Smooth muscle cell of the umbilical artery (primary cell): ENCODE measurements at places on chromosomes 4 and X. TPM values are rescaled to one million over a fixed set of nuclear protein-coding genes. Genes with fewer than 3 reads are reported as not detected.

The SYP gene
- total RNA-seq, result 0.30 and 0.32 TPM in 2 replicates

The LRIT3 gene
- total RNA-seq, result under 0.01 and 0.05 TPM in 2 replicates

The IL21 gene
- total RNA-seq, result not detected in 2 replicates

The FATE1 gene
- total RNA-seq, result not detected in 2 replicates

The SH3D19 gene
- 24.1 and 31.6 TPM in 2 replicates for total RNA-seq

The HHIP gene
- 0.59 and 13.1 TPM in 2 replicates for total RNA-seq

The MPP1 gene
- 13.4 and 17.9 TPM in 2 replicates for total RNA-seq

The RNF150 gene
- total RNA-seq, result 1.0 and 2.4 TPM in 2 replicates

The SFRP2 gene
- not detected in 2 replicates for total RNA-seq

The GIMD1 gene
- total RNA-seq, result not detected in 2 replicates

The PNMA6A gene
- total RNA-seq, result 2.0 and 3.9 TPM in 2 replicates

The SASH3 gene
- total RNA-seq, result not detected in 2 replicates

The KCND1 gene
- total RNA-seq, result 0.89 and 2.6 TPM in 2 replicates

The PAK3 gene
- total RNA-seq, result 1.2 and 2.2 TPM in 2 replicates

The CLNK gene
- total RNA-seq, result not detected in 2 replicates

The SLC4A4 gene
- 22.0 and 23.0 TPM in 2 replicates for total RNA-seq

The TBX22 gene
- total RNA-seq, result not detected in 2 replicates

The GPRASP3 gene
- total RNA-seq, result 5.4 and 5.6 TPM in 2 replicates
